ENCODE measurements at places on chromosomes 7 and 10.

DNA sequence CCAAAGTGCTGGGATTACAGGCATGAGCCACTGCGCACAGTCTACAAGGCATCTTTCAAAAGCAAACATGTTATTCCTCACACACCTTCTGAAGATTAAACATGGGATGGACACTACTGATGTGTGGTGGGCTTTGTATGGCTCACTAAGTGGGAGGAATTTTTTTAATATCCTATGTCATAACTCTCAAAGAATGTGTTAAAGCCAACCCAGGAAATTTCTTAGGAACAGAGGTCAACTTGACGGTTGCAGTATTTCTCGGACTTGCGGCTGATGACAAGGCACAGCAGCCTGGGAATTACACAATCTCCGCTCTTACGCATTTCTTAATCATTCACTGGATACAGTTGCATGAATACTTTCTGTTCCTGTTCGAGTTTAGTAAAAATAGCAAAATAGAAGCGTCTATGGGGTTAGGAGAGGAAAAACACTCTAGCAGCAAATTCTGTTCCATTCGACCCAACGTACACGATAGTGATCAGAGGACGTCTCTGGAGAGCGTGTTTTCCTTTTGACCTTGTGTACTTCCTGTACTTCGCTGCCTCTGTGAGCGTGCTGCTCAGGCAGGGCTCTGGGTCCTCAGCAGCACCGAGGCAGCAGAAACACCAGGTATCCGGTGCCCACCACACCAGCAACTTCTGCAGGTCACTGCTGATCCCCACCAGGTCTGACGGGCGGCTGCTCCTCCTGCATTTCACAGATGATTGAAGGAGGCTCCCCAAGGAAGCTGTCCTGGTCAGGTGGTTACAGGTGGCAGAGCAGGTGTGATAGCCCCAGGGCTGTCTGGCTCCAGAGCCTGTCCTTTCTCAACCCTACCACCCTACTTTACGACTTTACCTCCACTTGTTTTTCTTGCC is 26.4 kb upstream of the SRGN start:
- peak; percentile 56 for DNase-seq

- no peak for DNase-seq
Observed at GRCh38 chr10:69438536-69439349, 12.5 kb upstream of the TSPAN15 start.

- peak; percentile 50 for DNase-seq
Observed at GRCh38 chr7:8389593-8390261, 43.7 kb upstream of the NXPH1 start.

DNA sequence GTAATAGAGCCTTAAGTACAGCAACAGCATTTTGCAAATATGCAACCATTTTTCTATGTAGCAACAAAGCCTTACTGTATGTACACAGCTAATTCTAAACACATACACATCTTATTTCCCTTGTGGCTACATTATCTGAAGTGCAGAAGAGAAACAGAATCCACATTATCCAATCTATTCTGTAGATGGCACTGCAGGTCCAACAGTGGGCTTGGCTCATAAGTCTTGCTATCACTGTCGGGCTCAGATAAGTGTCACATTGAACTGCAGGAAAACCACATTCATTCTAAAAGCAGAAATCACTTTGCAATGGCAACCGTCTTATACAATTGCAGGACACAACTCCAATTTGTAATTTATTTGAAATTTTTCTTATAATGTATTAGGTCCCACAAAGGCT is 109.8 kb upstream of the NOBOX start:
- DNase-seq: no peak

DNA sequence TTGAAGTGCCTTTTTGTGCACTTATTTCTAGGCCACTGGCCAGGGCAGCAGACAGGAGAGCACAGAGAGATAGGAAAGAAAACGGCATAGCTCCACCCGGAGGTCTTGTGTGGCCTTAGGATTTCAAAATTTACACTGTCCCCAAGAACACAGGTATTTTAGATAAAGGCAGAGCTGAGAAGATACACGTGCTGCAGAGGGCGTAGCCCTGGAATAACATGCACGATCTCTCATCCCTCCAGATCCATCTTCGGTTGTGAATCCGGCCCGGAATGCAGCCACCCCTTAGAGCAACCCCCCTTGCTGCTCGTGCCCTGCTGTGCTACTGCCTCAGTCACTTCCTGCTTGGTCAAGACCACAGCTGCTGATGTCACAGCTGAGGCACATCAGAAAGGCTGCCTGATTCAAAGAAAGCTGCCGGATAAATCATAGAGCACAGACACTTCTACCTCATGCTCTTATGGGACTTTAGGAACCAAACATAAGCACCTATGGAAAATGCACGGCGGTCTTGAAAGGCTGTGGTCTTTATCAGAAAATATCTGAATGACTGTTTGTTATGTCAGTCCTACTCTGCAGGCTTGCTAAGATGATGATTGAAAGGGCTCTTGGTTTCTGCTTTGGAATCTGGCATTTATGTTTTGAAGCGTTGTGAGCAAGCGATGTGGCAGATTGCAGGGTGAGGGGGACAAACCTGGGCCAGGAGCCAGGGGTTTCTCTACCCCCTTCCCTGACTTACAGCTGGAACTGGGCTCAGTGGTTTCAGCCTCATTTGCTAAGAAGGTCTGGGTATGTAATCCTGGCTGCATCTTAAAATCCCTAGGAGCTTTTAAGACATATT is 152.0 kb downstream of the SVIL start:
- DNase-seq: peak; percentile 45

GRCh38 chr10:124329941-124330340 is 88.8 kb downstream of the OAT start:
- DNase-seq: no peak

DNA sequence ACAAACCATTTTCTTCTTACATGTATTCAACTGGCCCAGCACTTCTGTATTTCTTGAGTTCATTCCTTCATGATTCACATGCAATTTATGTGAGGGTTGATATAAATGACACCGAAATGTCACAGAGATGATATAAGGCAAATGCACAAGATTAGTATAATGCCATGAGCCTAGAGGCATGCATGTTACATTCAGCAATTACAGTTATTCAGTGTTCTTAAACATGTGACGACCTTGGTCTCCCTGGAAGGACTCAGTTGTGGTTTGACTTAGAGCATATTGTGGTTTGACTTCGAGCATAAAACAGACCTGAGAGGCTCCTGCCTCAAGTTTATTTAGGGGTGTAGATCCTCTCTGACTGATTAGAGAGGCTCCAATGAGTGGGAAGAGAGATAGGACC is 752.1 kb upstream of the POM121L12 start:
- DNase-seq: no peak

DNA sequence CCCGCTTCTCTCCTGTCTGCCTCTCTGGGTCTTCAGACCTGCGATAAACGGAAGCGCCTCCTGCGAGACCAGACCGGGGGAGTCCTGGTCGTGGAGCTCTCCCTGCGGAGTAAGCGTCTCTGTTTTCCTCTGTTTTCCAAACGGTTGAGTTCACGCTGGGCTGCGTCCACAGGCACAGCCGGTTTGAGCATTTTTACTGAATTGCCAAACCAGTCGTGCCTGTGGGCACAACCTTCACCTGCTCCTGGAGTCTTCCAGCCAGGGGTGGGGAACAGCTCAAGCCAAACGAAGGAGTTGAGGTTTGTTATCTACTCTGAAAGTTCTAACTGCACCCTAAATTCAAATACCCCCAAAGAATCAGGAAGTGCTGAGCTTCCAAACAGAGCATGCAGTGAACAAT is 16.3 kb downstream of the TECTB start:
- DNase-seq: no peak

DNA sequence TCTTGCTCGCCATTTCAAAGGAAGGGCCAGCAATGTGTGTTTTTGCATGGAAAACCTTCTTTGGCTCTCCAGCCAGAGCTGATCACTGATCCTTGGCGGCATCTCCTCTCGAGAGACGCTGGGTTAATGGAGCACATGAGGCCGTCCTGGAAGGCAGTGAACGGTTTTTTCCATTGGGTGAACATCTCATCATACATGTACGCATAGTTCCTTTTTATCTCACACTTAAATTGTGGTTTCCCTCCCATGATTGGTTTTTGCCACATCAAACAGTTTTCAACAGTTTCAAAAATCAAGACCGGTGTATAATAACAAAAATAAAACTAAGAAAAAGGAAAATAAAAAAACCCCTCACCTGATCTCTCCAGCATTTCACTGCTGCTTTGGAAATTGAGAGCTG is 276.4 kb downstream of the TCF7L2 start:
- peak; percentile 53 for DNase-seq

DNA sequence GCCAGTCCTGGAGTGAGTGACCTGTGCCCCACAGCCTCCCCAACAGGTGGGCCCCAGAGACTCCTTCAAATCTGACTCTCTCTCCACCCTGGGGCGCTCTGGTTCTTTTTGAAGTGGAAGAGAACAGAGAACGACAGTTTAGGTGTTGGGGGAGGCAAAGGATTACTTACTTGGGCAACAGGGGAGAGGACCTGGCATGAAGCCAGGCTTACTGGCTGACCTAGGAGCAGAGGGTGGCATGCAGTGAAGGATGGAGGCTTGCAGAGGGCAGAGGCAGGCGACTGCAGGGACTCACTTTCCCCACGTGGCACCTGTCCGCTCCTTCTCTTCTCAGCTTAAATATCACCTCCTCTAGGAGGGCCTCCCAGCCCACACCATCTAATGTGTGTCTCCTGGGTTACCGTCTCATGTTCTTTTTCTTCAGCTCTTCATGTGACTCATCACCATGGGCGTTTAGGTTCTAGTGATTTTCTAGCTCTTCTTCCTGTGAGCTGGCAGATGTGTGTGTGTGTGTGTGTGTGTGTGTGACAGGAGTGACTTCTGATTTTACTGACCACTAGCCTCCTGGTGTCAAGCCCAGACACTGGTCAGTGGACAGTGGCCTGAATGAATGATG is 15.5 kb downstream of the LZTS2 start:
- no peak for DNase-seq

DNA sequence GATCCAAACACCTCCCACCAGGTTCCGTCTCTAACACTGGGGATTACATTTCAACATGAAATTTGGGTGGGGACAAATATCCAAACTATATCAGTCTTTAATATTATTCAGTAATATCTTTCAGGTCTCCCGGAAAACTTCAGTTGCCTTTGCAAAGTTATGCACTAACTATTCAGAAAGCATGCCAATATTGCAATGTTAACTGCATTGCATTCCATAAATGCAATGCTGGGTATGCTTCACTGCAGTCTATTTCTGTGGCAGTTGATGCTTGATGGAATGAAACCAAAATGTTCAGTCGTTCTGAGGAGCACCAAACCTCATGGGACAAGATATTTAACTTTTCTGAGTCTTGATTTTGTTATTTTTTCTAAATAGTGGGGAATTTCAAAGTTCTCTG is 147.5 kb downstream of the SLC16A9 start:
- DNase-seq: no peak

- DNase-seq: no peak
Observed at GRCh38 chr7:148746135-148746534, 47.4 kb downstream of the CUL1 start.

- DNase-seq: no peak
Observed at GRCh38 chr7:31957090-31957720, 113.0 kb downstream of the PDE1C start.

DNA sequence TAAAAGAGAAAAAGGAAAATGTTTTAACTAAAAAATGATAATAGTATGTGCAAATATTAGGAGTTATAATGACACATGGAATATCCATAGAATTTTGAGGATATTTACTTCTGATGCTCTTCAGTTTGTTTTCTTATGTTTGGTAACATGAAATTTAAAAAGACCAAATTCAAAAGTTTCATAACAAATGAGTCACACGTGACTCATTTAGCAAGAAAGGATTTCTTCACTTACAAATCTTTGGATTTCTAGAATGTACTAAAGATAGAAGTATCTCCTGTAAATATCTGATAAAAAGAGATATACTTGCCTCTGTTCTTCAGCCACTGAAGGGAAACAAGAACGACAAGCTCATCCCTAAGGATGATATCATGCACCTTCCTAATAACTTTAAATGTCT is 774.5 kb upstream of the LRRTM3 start:
- DNase-seq: no peak

- DNase-seq: no peak
Observed at GRCh38 chr7:42340436-42340835, 103.4 kb upstream of the GLI3 start.

- DNase-seq: peak; percentile 81
Observed at GRCh38 chr10:27252267-27253000, 11.8 kb upstream of the ACBD5 start.

DNA sequence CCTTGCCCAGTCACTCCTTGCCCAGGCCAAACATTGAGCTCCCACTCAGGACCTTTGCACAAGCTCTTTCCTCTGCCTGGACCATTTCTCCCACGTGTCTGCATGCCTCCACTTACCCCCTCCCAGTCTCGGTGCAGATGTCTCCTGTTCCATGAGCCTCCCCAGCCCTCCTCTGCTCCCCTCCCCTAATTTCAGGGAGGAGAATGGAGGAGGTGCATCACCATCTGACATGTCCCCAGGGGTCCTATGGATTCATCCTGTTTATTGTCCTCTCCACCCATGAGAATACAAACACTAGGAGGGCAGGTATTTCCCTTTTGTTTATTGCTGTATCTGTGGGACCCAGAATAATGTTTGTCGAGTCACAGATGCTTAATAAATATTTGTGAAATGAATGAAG is 8.6 kb upstream of the GRID2IP start:
- DNase-seq: no peak

DNA sequence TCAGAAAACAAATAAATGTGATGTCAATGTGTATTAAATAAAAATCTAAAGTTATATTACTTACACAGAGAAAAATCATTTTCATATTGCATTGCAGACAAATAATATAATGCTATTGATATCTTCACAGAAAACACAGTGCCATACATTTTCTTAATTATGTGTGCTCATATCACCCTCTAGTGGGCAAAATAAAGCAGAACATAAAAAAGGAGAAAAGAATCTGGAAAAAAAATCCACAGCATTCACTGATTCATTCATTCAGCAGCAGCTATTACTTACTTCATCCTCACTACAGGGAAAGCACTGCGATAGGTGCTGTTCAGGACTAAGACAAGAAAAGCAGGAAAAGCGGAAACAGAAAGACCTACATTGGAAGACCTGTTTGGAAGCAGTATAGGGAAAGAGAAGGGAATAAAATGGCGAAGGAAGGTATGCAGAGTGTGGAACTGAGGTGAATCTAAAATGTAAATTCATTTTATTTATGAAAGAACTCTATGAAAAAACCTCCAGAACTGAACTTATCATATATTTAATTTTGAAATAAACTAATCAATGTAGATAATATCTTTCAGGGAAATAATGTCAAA is 73.2 kb downstream of the POT1 start:
- no peak for DNase-seq

- no peak for DNase-seq
Observed at GRCh38 chr10:132096223-132096622, 30.5 kb downstream of the JAKMIP3 start.

- DNase-seq: no peak
Observed at GRCh38 chr7:149558149-149558861, 60.7 kb upstream of the ZNF746 start.

Data from right hindlimb (tissue), 1 donor.